Activated effector memory CD4-positive, alpha-beta T cell treated with anti-CD3 and anti-CD28 coated beads, Interleukin-2, amount 50 U/mL, for 16 hours (primary cell): ENCODE measurements at places on chromosomes 11 and 22.

DNA sequence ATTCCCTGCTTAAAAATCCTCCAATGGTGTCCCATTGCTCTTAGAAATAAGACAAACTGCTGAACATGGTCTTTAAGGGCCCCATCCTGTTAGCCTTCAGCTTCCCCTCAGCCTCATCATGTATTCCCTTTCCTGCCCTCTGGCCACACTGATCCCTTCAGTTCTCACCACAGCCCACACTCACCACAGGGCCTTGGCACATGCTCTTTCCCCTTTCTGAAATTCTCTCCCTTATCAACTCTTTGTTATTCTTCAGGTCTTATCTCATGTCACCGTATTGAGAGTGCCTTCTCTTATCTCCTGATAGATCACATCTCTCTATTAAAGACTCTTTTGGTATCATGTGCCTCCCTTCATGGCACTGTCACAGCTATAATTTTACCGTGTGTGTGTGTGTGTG lies 167.8 kb upstream of the MPPED2 start:
- no peak for DNase-seq

DNA sequence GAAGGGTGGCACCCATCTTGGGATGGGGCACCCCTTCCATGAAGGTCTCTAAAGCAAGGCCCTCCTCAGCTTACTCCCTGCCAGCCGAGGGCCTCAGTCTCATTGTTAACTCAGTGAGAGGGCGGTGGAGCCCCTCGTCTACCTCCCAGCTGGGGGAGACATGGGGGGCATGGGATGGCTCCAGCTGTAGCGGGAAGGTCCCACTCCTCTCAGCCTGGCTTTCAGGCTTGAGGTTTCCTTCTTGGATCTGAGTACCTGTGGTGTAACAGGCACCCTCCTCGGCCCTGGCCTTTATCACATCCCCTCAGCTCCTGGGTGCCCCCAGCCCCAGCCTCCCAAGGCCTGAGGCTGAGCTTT lies 2.0 kb downstream of the MIF start:
- no peak for DNase-seq

DNA sequence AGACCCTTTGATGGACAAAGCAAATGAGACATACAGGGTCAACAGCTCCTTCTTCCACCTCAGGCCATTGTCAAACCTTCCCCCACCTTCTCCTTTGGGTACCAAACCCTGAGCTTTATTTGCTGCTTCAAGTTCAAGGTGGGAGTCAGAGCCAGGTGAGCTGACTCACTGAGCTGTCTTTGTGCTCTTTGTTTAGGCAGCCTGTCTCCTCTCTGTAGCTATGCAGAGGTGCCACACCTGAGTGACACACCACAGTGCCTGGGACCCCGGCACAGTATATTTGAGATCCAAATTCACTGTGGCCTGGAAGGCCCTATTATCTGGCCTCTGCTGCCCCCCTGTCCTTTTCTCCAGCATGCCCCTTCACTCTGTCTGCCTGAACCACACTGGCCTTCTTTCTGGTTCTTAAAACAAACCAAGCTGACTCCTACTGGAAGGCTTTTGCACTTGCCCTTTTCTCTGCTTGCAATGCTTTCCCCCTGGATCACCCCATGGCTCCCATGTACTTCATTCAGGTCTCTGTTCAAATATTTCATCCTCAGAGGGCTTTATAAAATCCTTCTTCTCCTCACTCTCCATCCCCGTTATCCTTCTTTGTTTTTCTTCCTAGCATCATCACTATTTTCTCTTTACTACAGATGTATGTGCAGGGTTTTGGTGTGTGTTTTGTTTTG lies 16.1 kb downstream of the LMO2 start:
- DNase-seq = no peak

GRCh38 chr11:111765320-111765983 lies 737 bp downstream of the PPP2R1B start:
- DNase-seq = no peak

GRCh38 chr22:40346185-40347118 lies at the start of gene ADSL:
TSS of gene ADSL (plus strand) at chr22:40346500. CDS start at chr22:40346559, 59 bp downstream.
- DNase-seq = peak; percentile 94

GRCh38 chr22:25237503-25237902 lies 18.1 kb downstream of the CRYBB2 start:
- DNase-seq = no peak

- no peak for DNase-seq
These were observed 366.7 kb upstream of the NARS2 start for GRCh38 chr11:78941226-78941851.

DNA sequence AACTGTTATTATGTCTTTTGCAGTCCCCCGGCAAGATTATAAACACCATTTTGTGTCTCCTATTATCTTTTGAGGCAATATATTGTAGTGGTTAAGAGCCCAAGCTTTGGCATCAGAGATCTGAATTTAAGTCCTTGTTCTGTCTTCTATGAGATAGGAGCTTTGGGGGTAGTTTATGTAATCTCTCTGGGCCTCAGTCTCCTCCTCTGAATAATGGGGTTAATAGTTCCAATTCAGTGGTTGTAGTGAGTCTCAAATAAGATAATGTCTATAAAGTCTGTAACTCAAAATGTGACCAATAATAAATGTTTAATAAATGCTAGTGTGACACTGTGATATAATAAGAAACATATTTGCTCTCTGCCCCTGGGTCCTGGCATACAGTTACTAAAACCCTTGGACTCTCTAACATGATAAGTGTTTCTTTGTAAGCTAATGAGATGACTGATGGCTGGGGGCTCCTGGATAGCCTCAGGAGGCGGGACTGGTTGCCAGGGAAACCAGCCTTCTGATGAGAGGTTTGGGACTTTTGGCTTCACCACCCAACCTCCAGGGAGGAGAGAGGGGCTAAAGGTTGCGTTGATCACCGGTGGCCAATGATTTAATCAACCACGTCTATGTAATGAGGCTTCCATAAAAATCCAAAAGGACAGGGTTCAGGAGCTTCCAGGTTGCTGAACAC lies 183.4 kb upstream of the MTMR2 start:
- DNase-seq = no peak
